ENCODE measurements at places on chromosomes 1 and 21.
A peak's percentile ranks its signal among the peaks of the same experiment; 100 is the strongest.

GRCh38 chr1:113281550-113281949, 108.8 kb upstream of the MAGI3 start:
- DNase-seq: no peak

DNA sequence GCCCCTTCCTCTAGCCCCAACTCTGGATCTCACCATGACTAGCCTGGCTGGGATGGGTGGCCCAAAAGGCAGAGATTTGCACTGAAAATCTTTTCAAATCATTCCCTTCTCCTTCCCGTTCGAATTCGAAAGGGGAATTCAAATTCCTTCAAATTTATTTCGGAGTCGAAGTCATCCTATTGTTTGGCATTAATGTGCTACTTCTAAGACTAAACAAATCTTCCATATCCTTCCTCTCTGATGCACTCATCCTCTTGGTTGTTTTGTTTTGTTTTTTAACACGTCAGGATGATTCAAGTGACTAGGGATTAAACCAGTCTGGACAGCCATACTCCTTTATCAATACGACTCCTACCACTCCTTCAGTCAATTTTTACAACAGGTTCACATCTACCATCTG, 95.5 kb upstream of the SGIP1 start:
- no peak for DNase-seq

DNA sequence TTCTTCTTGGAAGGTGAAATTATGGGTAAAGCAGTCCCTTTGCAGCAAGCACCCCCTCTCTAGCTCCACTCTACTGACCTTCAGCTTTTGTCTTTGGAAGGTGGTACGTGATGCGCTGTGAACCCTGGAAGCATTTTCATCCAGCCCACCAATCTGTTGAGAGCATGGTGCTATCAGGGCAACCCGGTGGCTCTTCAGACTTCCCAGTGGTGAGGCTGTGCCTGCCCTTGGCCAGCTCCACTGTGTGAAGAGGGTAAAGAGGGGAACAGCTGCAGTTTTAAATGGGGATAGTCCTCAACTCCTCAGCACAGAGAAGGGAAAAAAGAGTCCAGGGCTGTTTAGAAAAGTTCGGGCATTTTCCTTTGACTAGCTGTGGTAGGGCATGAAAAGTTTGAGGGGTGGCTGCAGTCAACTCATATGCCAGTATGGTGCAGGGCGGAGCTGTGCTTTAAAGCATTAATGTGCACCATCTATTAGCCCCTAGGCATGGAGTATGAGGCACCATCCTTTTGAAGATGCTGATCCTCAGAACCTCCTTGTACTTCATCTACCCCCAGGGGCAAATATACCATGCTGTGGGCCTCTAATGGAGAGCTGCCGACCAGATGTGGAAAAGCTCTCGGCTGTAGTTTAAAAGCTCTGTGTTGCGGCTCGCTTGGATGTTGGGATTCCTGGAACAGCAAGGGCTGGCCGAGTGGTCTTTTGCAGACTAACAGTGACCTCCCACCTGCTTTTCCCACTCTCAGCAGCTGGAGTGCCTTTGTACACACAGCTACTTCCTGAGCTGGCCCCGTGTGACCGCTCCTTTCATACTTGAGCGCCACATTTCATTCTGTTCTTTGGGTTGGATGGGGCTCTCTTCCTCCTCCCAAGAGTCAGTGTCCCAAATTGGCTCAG, 123.0 kb downstream of the PEX14 start:
- DNase-seq: no peak

DNA sequence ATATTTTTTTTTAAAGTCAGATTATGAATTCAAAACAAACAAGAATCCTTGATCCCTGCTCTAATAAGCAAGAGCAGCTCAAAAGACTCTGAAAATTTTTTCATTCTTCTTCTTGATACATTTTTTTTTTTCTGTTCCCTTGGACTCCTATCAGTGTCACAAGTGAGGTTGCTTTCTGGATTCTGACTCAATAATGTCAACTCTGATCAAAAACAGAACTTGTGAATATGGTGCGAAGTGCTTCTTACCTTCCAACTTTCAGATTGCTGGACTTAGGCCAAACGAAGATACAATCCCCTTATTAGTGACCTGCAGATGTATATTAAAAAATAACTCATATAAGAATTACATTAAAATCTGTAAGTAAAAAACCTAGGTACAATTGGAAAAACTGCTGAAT, 136.1 kb downstream of the GPATCH2 start:
- DNase-seq: no peak

DNA sequence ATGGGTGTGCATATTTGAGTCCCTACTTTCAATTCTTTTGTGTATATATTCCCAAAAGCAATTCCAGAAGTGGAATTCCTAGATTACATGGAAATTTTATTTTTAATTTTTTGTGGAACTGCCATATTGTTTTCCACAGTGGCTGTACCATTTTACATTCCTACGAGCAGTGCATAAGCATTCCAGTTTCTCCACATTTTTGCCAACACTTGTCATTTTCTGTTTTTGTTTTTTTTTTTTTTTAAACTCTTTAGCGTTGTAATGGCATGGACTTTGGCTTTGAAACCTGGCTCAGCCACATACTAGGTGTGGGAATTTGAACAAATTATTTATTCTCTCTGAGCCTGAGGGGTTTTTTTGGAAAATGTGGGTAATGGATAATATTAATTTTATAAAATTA, 214.5 kb upstream of the UBE2U start:
- no peak for DNase-seq

GRCh38 chr1:180934563-180934962, 21.9 kb downstream of the KIAA1614 start:
- DNase-seq: no peak

DNA sequence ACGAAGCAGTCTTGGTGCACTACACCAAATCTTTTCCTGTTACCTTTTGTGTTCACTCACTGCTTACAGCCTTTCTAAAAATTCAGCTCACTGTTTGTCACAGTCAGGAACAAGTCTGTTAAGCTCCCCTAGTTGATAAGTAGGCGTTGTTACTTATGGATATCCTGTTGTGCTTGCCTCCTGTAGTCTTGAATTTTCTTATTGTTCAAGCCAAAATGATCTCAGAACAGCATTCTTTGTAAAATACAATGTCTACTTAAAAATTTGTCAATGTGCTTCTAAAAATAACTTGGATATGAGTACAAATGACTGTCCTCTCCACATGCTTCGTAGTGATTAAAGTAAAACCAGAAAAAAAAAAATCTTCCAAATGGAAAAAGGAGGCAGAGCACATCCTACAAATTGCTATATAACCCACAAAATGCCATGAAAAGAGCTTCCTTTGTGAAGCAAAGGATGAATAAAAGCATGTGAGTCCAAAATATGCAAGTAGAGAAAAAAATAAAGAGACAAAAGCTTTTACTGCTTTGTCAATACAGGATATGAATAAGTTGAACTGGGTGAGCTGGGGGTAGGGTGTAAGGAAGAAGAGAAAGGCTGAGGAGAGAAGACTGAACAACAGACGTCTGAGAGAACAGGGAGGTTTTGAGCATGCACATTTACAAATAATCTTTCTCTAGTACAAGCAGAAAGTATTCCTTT, 228.9 kb upstream of the ADGRL4 start:
- DNase-seq: no peak

GRCh38 chr1:17819129-17819802, 64.1 kb downstream of the ACTL8 start:
- peak; percentile 31 for DNase-seq

- peak; percentile 62 for DNase-seq
Measured at GRCh38 chr1:244796719-244797406, 38.6 kb upstream of the COX20 start.

GRCh38 chr1:156480411-156481192, 20.0 kb downstream of the MEF2D start:
- DNase-seq: peak; percentile 68

- DNase-seq: no peak
Measured at GRCh38 chr1:157287462-157287861, 149.3 kb upstream of the ETV3 start.

- DNase-seq: no peak
Measured at GRCh38 chr1:23101101-23101827, 67.4 kb downstream of the LUZP1 start.

- DNase-seq: no peak
Measured at GRCh38 chr1:93828367-93828755, 50.6 kb downstream of the DNTTIP2 start.

GRCh38 chr1:12376236-12377045, 146.6 kb downstream of the VPS13D start:
- no peak for DNase-seq

DNA sequence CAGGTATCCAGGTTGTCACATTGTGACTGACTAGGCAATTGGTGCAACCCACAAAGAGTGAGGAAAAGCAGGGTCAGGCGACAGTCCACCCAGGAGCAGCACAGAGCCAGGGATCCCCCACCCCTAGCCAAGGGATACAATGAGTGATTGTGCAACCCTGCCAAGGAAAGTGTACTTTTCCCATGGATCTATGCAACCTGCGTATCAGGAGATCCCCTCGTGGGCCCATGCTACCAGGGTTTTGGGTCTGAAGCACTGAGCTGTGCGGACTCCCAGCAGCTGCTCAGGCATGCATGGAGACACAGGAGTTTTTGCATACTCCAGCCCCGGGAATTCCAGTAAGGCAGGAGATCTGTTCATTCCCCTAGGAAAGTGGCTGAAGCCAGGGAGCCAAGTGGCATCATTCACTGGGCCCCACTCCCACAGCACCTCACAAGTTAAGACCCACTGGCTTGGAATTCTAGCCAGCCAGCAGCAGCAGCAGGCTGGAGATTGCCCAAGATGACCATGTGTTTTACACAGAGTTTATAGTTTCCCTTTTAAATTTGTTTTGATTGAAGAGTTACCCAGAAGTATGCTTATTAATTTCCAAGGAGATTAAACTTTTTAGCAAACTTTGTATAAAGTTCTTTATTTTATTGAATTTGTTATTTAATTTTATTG, 136.0 kb downstream of the LTN1 start:
- DNase-seq: no peak

DNA sequence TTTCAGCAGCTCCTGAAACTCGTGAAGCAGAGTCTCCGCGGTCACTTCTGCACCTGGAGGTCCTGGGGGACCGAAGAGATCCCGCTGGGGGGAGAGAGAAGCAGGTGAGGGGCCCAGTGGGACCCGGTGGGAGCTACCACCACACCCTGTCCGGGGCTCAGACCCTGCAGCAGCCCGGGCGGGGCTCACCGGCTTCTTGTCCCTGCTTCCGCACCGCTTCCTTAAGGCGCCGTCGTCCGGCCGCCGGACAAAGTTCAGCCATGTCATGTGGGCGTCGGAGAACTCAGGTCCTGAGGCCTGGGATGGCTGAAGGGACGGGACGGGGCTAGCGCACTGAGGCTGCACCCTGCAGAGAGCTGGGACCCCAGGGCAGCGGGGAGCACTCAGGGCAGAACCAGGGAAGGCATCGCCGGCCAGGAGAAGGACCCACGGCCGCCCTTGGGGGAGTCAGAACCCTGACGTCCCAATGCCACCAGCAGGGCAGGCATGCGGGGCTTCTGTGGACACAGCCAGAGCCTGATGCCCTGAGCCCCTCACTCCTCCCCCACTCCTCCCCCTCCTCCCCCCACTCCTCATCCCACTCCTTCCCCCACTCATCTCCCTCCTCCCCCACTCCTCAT, 2.2 kb downstream of the C1QTNF12 start:
- no peak for DNase-seq

DNA sequence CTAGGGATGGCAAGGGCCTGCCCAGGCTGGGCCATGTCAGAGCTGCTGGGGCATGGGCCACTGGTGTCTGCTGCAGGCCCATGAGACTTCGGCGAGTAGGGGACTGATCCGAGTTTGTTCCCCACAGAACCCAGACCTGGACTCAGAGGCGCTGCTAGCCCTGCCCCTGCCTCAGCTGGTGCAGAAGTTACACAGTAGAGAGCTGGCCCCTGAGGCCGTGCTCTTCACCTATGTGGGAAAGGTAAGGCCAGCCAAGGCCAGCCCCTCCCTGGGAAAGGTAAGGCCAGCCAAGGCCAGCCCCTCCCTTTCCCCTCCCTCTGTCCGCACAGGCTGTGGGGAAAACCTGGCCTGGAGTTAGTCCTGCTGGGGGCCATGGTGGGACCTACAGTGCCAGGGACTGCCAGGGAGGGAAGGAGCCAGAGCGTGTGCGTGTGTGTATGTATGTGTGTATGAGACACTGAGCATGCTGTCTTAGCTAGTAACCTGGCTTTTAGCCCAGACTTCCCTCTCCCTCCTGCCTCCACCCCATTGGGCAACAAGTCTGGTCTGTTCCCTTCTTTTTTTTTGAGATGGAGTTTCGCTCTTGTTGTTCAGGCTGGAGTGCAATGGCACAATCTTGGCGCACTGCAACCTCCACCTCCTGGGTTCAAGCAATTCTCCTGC, 8.0 kb downstream of the FAAH start:
- DNase-seq: peak; percentile 15

DNA sequence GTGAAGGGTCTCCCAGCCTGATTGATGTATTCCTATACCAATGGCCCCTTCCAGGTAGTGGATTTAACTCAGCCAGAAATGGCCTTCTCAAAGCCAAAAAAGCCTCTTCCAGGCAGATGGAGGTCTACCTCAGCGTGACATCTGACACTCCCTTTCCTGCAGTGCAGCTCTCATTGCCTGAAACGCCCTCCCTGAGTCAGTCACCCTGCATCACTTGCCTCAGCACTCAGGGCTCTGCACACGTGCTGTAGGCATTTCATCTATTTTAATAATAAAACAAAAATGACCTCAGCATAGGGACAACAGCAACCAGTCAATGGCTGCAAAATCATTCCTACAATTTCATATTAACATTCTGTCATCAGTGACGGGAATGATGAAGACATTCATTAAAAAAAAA, 64.4 kb upstream of the GJA5 start:
- DNase-seq: no peak

DNA sequence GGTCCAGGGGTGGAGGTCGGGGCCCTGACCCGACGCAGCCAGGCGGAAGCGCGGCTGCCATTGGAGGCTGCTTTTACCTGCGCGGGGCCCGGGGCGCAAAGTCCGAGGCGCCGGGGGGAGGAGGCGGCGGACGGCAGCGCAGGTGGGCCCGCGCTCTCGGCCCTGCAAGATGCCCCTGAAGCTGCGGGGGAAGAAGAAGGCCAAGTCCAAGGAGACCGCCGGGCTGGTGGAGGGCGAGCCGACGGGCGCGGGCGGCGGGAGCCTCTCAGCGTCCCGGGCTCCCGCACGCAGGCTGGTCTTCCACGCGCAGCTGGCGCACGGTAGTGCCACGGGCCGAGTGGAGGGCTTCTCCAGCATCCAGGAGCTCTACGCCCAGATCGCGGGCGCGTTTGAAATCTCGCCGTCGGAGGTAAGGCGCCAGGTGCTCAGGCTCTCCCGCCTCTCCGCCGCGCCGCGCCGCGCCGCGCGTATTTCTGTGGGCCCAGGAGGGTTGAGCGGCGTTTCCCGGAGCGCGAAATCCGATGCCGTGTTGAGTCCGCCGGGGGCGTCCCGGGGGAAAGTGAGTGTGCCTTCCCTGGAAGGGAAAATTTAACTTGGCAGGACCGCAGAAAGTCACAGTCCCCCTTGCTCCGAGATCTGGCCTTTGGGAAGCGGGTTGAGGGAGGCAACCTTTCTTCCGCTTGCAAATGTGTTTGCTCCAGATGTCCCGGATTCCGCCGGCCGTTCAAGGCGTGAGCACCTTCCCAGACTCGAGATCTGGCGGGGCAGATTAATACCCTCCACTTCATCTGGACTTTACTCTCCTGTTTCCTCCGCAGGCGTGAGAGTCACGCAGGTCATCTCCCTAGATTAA, at the start of gene GIPC2:
Gene GIPC2, plus strand, starts transcription at position 41 of the 853 bp plus-strand sequence. Its CDS starts 129 bp downstream, at position 170.
- no peak for DNase-seq

All from NCI-H345 (cell line).